ENCODE measurements at places on chromosomes 6 and 20.

DNA sequence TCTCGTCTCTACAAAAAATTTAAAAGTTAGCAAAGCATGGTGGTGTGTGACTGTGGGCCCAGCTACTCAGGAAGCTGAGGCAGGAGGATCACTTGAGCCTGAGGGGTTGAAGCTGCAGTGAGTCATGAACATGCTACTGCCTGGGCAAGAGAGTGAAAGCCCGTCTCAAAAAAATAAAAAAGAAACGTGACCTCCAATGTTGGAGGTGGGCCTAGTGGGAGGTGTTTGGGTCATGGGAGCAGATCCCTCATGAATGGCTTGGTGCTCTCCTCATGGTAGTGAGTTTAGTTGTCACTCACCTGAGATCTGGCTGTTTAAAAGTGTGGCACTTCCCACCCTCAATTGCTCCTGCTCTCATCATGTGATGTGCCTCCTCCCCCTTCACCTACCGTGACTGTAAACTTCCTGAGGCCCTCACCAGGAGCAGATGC is 24.3 kb downstream of the RBL1 start:
- peak; percentile 13 for DNase-seq

- peak; percentile 49 for DNase-seq
These were observed 69.0 kb downstream of the MOCS1 start for GRCh38 chr6:39865011-39865888.

- no peak for DNase-seq
These were observed 1137.7 kb downstream of the EPHA7 start for GRCh38 chr6:92281571-92282076.

- peak; percentile 82 for DNase-seq
These were observed 52.0 kb downstream of the ME1 start for GRCh38 chr6:83378621-83379388.

- DNase-seq = peak; percentile 75
These were observed 194.0 kb downstream of the GMPR start for GRCh38 chr6:16432075-16433032.

Data from fibroblast of skin of right quadriceps (primary cell).